ENCODE measurements at places on chromosomes 6 and 20. TPM values are rescaled to one million over a fixed set of nuclear protein-coding genes. Genes with fewer than 3 reads are reported as not detected.

The MYLIP gene
- total RNA-seq = 14.5 TPM

The FRK gene
- 1.2 TPM for total RNA-seq

The LHFPL5 gene
- not detected for total RNA-seq

The ARHGAP18 gene
- total RNA-seq = 10.0 TPM

The FOXC1 gene
- 5.4 TPM for total RNA-seq

The GRM1 gene
- not detected for total RNA-seq

The MMUT gene
- 8.1 TPM for total RNA-seq

The MICB gene
- total RNA-seq = 12.6 TPM

The LTA gene
- not detected for total RNA-seq

The C6orf163 gene
- 0.09 TPM for total RNA-seq

The OPRM1 gene
- total RNA-seq = not detected

The MUC22 gene
- total RNA-seq = not detected

The ZNF165 gene
- under 0.01 TPM for total RNA-seq

The C20orf202 gene
- 0.58 TPM for total RNA-seq

The MLN gene
- not detected for total RNA-seq

The SLC17A2 gene
- total RNA-seq = 1.7 TPM

The SPATA25 gene
- 1.6 TPM for total RNA-seq

The PHACTR3 gene
- not detected for total RNA-seq

Measured in pericardium fibroblast (primary cell).